ENCODE measurements at places on chromosomes 3 and 15.

DNA sequence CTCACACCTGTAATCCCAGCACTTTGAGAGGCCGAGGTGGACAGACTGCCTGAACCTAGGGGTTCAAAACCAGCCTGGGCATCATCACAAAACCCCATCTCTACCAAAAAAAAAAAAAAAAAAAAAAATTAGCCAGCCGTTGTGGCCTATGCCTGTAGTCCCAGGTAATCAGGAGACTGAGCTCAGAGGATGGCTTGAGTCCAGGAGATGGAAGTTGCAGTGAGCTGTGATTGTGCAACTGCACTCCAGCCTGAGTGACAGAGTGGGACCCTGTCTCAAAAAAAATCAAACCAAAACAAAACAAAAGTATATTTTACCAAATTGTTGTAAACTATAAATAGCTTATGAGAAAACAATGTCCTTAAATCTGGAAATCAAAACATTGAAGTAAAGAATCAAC is 34.7 kb upstream of the UBP1 start:
- DNase-seq = no peak

DNA sequence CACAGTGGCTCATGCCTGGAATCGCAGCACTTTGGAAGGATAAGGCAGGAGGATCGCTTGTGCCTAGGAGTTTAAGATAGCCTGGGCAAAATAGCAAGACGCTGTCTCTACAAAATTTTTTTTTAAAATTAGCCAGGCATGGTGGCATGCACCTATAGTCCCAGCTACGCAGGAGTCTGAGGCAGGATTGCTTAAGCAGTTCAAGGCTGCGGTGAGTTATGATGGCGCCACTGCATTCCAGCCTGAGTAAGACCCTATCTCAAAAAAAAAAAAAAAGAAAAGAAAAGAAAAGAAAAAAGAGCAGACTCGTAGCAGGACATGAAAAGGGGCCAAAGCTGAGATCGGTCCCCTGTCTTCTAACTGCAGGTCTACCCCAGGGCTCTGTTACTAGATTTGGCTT is 18.9 kb downstream of the SRGAP3 start:
- no peak for DNase-seq

DNA sequence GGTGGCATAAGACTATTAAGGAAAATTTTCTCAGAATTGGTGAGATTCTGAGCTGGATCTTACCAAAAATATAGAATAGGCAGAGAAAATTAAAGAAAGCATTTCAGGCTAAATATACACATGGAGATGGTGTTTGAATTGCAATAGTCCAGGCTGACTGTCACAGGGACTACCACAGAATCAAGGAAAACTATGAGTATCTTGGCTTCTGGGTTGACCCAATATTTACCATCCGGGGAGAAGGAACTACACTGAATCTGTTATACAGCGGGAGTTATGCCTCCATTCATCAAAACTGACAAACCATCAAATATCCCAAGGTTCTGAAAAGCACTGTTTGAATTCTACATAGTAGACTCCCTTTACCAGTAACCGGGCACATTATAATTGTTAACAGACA is 102.2 kb downstream of the TUSC7 start:
- DNase-seq = no peak

- DNase-seq = no peak
Observed at GRCh38 chr3:54858093-54858785, 69.6 kb downstream of the LRTM1 start.

- no peak for DNase-seq
Observed at GRCh38 chr3:123620343-123620742, 35.5 kb upstream of the HACD2 start.

DNA sequence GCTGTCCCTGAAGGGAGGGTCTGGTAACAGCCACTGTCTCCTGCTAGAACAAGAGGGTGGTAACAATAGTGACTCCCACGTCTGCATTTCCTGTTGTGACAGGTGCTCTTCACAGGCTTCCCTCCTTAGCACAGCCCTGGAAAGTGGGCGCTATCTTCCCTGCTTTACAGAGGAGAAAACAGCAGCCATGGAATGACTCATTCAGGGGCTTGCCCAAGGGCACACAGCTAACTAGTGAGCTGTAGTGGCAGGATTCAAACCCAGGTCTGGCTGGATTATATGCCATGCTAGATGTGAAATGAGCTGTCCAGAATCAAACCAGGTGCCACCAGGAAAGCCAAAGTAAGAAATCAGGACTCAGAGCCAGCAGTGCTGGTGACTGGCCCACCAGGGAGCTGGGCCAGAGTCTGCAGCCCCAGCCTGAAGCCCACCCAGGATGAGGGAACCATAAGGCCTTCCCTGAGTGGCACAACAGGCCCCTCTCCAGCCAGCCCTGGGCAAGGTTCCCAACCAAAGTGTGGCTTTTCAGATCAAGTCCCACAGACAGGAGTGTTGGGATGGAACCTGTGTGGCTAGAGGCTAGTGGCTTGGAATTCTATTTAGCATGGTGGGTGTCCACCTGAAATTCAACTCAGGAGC is 102.4 kb downstream of the ETFA start:
- no peak for DNase-seq

GRCh38 chr3:121995161-121996137 is 26.6 kb downstream of the ILDR1 start:
- DNase-seq = peak; percentile 10

- no peak for DNase-seq
Observed at GRCh38 chr3:107425033-107425432, 47.8 kb downstream of the CCDC54 start.

Measured in esophagus squamous epithelium (tissue), 5 donors.